Heart left ventricle (tissue), 16 donors: ENCODE measurements at places on chromosomes 11 and 22. TPM values are rescaled to one million over a fixed set of nuclear protein-coding genes. Genes with fewer than 3 reads are reported as not detected.

Gene TFIP11
- total RNA-seq: 23.0 TPM

Gene PDGFB
- 19.0 TPM for total RNA-seq

Gene RDX
- 138 TPM for total RNA-seq

Gene KBTBD3
- total RNA-seq: 15.9 TPM

Gene CABP7
- not detected for total RNA-seq

Gene TRIM48
- not detected for total RNA-seq

Gene ESAM
- 48.1 TPM for total RNA-seq

Gene MTA2
- total RNA-seq: 24.1 TPM

Gene LUZP2
- not detected for total RNA-seq

Gene IL10RA
- 38.4 TPM for total RNA-seq

Gene DERL3
- total RNA-seq: 2.2 TPM

Gene CADM1
- 79.8 TPM for total RNA-seq

Gene RANBP1
- total RNA-seq: 44.1 TPM

Gene RRAS2
- total RNA-seq: 42.7 TPM

Gene SCUBE2
- 0.44 TPM for total RNA-seq

Gene MS4A12
- not detected for total RNA-seq
